Uterine smooth muscle cell (primary cell): ENCODE measurements at places on chromosomes 7 and 10. TPM values are rescaled to one million over a fixed set of nuclear protein-coding genes. Genes with fewer than 3 reads are reported as not detected.

The PRSS37 gene
- total RNA-seq: not detected in 2 replicates

The MSMB gene
- total RNA-seq: 0.62 TPM in 1 of 2 replicates, not detected in the other

The CTBP2 gene
- total RNA-seq: 84.7 and 101 TPM in 2 replicates

The PTN gene
- 23.8 and 32.1 TPM in 2 replicates for total RNA-seq

The ADK gene
- 62.2 and 103 TPM in 2 replicates for total RNA-seq

The DRGX gene
- not detected in 2 replicates for total RNA-seq

The SRRM3 gene
- total RNA-seq: 0.33 and 0.50 TPM in 2 replicates

The PON1 gene
- total RNA-seq: not detected in 2 replicates

The GPC2 gene
- total RNA-seq: 1.2 and 2.2 TPM in 2 replicates

The HHEX gene
- 0.62 and 0.66 TPM in 2 replicates for total RNA-seq

The TRPV5 gene
- total RNA-seq: not detected in 2 replicates

The DEPP1 gene
- total RNA-seq: 0.44 and 2.0 TPM in 2 replicates

The SLC26A3 gene
- total RNA-seq: not detected in 2 replicates

The AGFG2 gene
- 4.4 and 5.1 TPM in 2 replicates for total RNA-seq

The NKX1-2 gene
- total RNA-seq: not detected in 2 replicates

The LIPJ gene
- not detected in 2 replicates for total RNA-seq

The FAM24B gene
- 4.2 and 9.0 TPM in 2 replicates for total RNA-seq

The FAM180A gene
- 6.4 and 24.9 TPM in 2 replicates for total RNA-seq

The KCNIP2 gene
- total RNA-seq: 0.55 and 0.62 TPM in 2 replicates

The EFCAB10 gene
- total RNA-seq: not detected in 2 replicates

The CPED1 gene
- 117 and 158 TPM in 2 replicates for total RNA-seq

The FRAT1 gene
- 2.7 and 3.0 TPM in 2 replicates for total RNA-seq

The TEX36 gene
- not detected in 2 replicates for total RNA-seq

The SDK1 gene
- total RNA-seq: 10.1 and 11.6 TPM in 2 replicates

The PITX3 gene
- not detected in 2 replicates for total RNA-seq
